NB4 (cell line): ENCODE measurements at places on chromosomes 16 and 17.
A peak's percentile ranks its signal among the peaks of the same experiment; 100 is the strongest.

DNA sequence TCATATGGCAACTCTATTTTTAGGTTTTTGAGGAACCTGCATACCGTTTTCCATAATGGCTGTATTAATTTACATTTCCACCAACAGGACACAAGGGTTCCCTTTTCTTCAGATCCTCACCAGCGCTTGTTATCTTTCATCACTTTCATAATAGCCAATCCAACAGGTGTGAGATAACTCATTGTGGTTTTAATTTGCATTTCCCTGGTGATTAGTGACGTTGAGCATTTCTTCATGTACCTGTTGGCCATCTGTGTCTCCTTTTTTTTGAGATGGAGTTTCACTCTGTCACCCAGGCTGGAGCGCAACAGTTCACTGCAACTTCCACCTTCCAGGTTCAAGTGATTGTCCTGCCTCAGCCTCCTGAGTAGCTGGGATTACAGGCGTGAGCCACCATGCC is 36.2 kb upstream of the ABCC3 start:
- DNase-seq, result no peak

GRCh38 chr17:51817117-51817516 is 341.4 kb downstream of the CA10 start:
- no peak for DNase-seq

GRCh38 chr16:57824888-57825287 is 22.6 kb upstream of the KIFC3 start:
- no peak for DNase-seq

GRCh38 chr17:67364847-67365737 is 1.3 kb downstream of the PSMD12 start:
- DNase-seq, result no peak

DNA sequence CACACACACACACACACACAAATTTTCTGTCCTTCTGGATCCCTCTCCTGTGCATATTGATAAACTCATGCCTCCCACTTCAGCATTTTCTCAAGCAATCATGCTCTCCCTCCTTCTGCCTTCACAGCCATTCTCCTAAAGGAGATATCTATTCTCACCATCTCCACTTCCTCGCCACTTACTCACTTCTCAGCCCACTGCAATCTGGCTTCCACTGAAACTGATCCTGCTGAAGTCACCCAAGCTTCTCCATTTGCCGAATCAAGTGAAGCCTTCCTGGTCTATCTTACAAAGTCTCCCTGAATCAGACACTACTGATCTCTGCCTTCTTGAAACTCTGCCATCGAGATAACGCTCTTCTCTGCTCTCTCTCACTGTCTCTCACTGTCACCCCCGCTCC is 54.0 kb upstream of the GNAO1 start:
- DNase-seq, result no peak

DNA sequence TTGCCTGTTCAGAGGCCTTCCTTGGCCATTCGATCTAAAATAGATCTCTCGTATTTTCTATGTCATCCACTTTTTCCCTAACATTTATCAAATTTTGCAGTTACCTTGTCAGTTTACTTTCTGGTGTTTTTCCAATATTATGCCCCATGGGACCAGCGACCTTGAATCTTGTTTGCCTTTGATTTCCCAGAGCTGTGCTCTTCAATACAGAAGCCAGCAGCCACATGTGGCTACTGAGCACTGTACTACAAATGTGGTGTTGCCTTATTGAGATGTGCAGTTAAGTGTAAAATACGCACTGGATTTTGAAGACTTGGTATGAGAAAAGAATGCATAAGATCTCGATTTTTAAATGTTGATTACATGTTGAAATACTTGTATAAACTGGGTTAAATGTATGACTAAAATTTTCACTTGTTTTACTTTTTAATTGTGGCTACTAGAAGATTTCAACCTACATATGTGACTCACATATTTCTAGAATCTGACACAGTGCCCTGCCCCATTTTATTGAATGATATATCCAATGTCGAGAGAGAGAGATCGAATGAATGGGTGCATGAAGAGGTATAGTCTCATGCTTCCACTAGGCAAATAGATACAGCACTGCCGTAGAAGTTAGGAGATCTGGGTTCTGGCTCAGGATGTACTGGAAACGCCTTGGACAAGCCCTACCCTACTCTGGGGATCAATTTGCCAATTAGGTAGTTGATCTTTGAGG is 824 bp upstream of the PSME3 start:
- no peak for DNase-seq

DNA sequence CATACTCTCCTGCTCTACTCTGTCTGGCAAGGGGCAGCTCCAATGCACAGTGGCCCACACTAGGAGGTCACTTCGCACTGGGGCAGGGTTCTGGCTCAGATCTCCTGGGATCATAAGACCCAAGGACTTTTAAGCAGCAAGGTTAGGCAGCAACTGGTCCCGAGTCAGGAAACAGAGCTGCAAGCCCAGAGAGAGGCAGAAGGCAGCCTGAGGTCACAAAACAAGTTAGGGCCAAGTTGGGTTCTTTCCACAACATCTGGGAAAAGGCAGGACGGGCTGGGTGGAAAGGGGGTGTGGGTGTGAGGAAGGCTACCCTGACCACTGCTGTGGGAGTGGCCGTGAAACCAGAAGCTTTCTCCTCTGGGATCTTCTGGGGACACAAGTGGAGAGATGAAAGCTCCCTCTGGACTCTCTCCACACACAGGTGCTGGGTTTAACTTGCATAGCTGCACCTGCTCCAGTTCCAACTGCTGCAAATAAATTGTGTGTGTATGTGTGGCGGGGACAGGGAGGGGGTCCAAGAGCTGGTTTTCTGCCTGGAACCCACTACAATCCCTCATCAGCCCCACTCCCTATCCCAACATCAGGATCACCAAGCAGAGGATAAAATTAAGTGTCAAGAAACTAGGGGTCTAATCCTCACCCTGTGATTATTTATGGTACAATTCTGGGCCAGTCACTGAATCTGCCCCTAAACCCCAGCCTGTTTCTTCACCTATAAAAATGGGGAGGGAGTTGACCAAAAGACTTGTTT is 8.0 kb upstream of the TSPOAP1 start:
- DNase-seq, result peak; percentile 75

DNA sequence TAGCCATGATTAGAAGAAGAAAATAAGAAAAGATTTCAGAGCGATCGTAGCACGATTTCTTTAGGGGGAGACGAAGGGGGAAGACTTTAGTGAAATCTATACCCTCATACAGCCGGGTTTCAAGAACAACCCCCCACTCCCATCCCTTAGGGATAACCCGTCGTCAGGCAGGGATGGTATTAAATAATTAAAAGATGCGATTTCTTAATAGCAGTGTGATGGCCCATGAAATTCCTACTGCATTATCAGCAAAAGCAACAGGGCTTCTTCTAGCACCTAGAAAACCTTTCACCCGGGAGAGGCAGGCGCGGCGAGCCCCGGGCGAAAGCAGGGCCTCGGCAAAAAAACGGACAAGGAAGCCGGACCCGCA is 1.4 kb downstream of the CDH11 start:
- DNase-seq, result no peak

DNA sequence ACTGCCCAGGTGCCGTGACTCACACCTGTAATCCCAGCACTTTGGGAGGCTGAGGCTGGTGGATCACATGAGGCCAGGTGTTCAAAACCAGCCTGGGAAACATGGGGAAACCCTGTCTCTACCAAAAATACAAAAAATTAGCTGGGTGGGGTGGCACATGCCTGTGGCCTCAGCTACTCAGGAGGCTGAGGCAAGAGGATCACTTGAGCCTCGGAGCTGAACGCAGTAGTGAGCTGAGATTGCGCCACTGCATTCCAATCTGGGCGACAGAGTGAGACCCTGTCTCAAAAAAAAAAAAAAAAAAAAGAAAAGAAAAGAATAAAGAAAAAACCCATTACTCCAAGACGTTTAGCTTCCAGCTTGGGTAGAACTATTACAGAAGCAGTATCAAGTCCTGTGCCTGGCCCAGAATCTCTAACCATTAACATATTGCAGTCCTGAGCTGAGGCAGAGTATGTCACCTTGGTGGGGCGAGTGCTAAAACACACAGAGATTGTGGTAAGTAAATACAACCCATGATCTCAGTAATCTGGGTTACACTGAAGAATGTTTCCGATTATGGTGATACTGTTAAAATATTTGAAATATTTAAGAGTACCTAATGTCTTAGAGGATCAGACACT is 23.2 kb upstream of the CFAP20 start:
- DNase-seq, result no peak

DNA sequence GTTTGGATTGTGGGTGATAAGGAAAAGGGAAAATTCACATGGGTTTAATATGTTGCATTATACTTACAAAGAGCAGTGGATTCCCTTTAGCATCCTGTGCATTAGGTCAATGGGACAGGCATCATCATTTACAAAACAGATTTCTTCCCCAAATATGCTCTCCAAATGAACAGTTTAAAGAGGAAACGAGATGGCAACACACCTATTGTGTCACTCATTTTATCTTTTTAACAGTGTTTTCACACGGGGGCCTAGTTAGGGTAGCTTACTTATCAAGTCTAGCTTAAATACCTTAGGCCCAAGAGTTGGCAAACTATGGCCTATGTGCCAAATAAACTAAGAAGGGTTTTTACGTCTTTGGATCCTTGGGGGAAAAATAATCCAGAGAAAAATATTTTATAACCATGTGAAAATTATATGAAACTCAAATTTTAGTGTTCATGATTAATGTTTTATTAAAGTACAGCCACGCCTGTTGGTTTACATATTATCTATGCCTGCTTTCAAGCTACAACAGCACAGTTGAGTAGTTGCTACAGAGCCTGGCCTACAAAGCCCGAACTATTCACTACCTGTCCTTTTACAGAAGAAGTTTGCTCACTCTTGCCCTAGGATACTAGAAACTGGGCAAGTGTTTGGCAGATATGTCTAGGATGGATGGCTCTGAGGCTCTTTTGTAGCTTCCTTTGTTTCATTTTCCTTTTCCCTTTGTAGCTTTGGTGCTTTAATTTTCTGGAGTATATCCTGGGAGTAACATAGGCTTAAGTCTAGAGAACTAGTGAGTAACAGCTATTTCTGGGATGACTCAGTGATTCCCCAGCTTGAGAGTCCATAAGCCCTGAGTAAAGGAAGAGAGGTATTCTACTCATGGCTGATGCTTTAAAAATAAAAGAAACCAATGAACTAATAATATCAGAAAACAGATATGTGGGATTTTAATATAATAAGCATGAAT is 12.4 kb downstream of the NUP93 start:
- no peak for DNase-seq

DNA sequence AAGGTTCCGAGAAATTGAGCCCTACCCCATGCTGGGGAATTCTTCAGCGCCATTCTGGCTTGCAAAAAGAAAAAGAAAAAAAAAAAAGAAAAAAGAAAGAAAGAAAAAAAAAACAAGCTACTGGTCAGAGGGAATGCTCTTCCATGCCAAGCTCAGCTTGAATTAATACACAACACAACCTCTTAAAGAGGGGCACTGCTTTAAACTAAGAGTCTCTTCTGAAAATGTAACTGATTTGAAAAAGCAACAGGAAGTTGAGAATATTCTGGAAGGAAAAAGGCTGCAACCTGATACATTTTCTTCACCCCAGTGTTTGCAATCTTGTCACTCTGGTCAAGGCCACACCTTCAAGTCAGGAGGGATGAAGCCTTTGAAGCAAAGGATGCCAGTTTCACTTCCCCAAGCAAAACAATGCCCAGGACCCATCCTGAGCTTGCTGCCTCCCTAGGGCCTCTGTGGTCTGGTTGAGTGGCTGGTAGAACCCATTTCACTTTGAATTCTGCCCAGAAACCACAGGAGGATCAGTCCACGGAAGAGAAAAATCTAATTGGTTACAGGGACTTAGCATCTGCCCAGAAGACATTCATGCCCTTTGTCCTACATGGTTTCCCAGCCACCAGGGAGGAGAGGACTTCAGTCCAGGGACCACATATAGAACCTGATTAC is 389.7 kb downstream of the SOX9 start:
- peak; percentile 59 for DNase-seq

- peak; percentile 19 for DNase-seq
These were observed 410.4 kb upstream of the MON1B start for GRCh38 chr16:76780556-76780955.

GRCh38 chr17:81096741-81097133 is 61.8 kb downstream of the BAIAP2 start:
- DNase-seq, result peak; percentile 14

- DNase-seq, result no peak
These were observed 315.8 kb downstream of the BCAS3 start for GRCh38 chr17:60993497-60993896.
